NCI-H446 treated with DMSO at 0.1 percent for 48 hours (cell line): ENCODE measurements at places on chromosomes 2 and 18.
A peak's percentile ranks its signal among the peaks of the same experiment; 100 is the strongest.

GRCh38 chr18:8036551-8036950, 469.4 kb downstream of the PTPRM start:
- no peak for DNase-seq

DNA sequence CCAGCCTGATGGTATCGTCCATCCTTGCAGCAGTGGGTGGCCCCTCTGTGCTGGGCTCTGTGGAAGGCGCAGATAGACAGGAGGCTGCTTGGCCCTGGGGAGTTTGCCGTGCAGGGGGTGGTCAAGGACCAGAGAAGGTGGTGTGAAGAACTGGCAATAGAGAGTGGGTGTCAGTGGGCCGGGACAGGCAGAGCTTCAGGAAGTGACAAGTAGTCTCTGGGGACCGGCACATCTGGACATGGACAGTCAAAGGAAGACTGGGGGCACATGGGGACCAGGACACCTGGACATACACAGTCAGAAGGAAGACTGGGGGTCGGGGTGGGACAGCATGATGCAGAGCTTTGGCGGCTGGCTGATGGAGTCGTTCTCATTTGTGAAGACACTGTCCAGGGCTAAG, 335.9 kb downstream of the AGAP1 start:
- no peak for DNase-seq

- no peak for DNase-seq
These were observed 49.2 kb downstream of the PIKFYVE start for GRCh38 chr2:208315081-208315788.

- DNase-seq: no peak
These were observed 64.5 kb downstream of the TTC32 start for GRCh38 chr2:19837235-19837766.

DNA sequence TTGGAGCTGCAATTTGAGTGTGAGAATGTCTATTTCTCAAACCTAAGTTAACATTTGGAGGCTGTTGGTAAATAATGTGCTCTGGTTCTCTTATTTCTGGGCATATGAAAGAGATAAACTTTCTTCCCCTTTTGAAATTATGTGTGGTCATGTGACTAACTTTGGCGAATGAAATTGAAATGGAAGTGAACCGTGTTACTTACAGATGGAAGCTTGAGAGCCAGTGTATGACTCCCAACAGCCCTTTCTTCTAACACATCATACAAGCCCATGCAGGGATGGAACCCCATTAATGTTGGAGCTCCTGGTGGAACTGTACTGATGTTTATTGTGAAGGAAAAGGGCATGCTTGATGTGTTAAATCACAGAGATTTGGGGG, 725.8 kb downstream of the TSN start:
- no peak for DNase-seq

DNA sequence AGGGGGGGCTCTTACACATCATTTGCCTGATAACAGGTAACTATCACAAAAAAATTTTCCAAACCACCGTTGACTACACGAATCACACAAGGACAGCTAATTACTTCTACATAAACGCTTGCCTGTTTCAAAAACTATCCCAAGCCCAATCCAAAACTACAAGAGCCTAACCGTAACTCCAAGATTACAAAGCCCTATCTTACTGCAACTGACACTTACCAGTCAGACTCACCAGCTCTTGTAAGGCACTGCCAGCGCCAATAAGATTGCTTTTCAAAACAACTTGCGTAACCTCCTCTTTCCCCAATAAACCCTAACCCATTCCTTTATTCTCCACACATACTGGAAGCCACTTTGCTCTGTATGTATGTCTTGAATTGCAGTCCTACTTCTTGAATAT, 148.4 kb downstream of the NBAS start:
- DNase-seq: no peak

DNA sequence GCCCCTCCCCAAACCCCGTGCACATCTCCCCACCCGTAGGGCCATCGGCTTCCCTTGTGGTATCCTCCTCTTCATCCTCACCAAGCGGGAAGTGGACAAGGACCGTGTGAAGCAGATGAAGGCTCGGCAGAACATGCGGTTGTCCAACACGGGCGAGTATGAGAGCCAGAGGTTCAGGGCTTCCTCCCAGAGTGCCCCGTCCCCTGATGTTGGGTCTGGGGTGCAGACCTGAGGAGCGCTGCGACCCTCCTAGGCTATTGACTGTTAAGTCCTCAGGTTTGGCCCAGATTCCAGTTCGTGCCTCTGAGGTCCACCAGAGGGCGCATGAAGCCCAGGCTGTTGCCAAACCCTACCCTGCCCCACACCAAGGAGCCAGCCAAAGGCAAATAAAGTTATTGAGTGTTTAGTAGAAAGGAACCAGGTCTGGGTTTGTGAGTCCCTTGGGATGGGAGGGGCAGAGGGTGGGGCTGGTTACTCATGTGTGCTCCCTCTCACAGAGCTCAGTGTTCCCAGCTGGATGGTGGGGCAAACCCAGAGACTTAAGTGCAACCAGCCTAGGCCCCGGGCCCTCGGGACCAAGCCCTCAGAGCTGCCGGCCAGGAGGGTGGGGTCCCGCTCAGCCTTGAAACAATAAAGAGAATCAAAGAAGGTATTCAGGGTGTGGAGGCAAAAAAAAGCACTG, 2.4 kb downstream of the PNKD start:
- DNase-seq: peak; percentile 60

- no peak for DNase-seq
These were observed 332.9 kb downstream of the CDH2 start for GRCh38 chr18:27843783-27844777.

- no peak for DNase-seq
These were observed 41.7 kb downstream of the ADCY3 start for GRCh38 chr2:24878341-24878740.

GRCh38 chr2:67824186-67824585, 238.6 kb downstream of the C1D start:
- DNase-seq: no peak

DNA sequence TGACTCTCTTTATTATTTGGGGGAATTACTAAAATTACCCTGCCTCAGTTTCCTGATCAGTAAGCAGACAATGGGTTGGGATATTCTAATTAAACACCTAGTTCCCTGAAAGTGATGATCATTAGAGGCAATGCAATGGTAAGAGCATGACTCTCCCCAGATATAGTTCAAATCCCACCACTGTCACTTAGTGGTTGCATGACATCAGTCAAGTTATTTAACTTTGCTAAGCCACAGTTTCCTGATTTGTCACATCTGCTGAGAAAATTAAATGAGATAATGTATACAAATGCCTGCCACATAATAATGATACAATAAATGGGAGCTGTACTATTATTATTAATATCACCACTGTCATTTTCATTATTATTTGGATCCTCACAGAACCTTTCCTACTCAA, 29.9 kb downstream of the ZEB2 start:
- no peak for DNase-seq

DNA sequence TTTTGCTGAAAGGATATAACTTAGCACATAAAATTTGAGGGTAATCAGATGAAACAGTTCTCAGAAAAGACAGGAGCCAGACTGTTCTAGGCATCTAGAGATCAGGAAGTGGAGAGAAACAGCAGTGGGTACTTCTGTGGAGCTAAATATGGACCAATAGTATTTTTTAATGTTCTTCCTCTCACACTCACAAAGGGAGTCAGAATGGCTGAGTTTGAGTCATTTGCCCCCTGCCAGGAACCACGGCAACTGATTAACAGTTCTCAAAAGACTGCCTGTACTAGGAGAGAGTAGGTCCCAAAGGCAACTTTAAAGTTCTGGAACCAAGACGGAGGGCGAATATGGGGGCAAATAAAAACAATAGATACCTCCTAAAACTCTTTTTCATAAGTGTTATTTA, 107.5 kb downstream of the GULP1 start:
- no peak for DNase-seq

GRCh38 chr18:74806073-74806472, 208.4 kb downstream of the ZNF407 start:
- DNase-seq: no peak

- no peak for DNase-seq
These were observed 70.6 kb downstream of the MGAT5 start for GRCh38 chr2:134324430-134324829.

DNA sequence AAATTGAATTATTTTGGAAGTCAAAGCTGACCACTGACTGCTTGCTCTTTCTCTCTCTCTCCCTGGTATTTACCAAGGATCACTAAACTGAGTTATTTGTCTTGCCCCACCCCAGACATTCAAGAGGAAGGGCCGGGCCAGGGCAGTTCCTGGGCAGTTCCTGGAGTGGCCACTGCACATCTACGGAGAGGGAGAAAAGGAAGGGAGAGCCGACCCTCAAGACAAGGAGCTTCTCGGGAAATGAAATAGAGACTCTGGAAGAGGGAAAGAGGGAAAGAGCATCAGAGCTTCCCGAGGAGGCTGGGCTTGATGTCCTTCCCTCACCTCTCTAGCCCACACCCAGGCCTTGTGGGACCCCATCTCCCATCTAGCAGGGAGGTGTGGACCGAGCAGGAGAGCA, 83.1 kb downstream of the SEPTIN10 start:
- no peak for DNase-seq

DNA sequence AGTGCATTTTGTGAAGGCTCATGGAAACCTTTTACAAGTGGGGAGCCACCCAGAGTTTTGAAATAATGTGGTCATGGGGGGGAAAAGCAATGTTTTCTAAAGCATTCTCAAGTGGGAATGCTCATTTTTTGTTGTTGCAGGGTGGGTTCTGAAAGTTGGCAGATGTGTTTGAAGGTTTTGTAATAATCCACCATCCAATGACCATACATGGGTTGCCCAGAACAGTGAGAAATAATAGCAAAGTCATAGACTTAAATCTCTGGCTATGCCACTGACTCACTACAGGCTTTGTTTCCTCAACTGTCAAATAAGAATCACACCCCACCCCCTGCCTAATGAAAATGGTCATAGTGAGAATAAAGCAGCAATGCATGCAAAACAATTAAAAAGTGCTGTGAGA, 2.9 kb downstream of the DSG3 start:
- no peak for DNase-seq

DNA sequence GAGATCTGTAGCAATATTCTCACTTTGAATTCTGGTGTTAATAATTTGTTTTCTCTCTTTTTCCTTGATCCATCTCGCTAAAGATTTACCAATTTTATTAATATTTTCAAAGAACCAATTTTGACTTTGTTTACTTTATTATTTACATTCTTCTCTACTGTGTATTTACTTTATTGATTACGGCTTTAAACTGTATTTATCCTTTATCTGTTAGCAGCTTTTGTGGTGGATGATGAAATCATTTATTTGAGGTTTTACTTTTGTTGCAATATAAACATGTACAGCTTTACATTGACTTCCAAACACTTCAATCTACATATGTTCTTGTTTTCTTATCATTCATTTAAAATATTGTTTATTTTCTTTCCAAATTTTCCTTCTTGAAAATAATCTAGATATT, 719.9 kb downstream of the ADCYAP1 start:
- no peak for DNase-seq

DNA sequence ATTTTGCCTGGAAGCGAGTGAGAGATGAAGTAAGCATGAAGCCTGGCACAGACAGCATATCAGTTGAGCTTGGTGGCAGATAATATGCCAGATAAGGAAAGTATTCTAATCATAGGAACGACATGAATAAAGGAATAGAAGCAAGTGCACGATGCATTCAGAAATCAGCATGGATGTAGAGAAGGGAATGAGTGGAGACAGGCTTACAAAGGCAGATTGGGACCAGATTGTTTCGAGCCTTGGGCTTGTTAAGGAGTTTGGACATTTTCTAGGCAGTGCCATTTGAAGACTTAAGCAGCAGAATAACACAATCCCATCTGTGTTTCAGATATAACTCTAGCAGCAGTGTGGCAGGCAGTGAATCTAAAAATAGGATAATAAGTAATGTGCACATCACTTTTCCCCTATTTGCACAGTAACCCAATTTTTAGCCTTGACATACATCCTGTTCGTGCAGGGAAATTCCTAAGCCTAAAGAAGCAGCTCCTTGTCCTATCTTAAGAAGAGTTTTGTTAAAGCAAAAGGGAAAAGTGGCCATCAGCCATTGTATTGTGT, 450.2 kb downstream of the PLCL1 start:
- DNase-seq: no peak

GRCh38 chr2:153595939-153596338, 117.4 kb upstream of the RPRM start:
- DNase-seq: peak; percentile 85

DNA sequence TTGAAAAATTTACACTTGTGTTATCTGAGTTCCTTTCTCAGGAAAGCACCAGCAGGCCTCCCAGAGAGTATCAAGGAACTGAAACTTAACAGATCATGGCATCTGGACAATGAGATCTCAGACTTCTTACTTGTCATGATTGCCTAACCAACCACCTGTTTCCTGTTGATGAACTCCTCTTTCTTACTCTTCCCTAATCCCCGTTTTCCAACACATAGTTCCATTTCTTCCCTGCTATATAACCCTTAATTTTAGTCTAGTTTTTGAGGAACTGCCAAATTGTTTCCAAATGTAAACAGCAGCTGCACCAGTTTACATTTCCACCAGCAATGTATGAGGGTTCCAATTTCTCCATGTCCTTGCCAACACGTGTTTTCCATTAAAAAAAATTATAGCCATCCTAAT, 6.1 kb upstream of the FAM171B start:
- peak; percentile 92 for DNase-seq

- DNase-seq: no peak
These were observed 170.1 kb upstream of the REV1 start for GRCh38 chr2:99659874-99660273.
